ENCODE measurements at places on chromosomes 5 and 9.

GRCh38 chr5:81762853-81763252, 12.0 kb upstream of the SSBP2 start:
- DNase-seq = no peak

DNA sequence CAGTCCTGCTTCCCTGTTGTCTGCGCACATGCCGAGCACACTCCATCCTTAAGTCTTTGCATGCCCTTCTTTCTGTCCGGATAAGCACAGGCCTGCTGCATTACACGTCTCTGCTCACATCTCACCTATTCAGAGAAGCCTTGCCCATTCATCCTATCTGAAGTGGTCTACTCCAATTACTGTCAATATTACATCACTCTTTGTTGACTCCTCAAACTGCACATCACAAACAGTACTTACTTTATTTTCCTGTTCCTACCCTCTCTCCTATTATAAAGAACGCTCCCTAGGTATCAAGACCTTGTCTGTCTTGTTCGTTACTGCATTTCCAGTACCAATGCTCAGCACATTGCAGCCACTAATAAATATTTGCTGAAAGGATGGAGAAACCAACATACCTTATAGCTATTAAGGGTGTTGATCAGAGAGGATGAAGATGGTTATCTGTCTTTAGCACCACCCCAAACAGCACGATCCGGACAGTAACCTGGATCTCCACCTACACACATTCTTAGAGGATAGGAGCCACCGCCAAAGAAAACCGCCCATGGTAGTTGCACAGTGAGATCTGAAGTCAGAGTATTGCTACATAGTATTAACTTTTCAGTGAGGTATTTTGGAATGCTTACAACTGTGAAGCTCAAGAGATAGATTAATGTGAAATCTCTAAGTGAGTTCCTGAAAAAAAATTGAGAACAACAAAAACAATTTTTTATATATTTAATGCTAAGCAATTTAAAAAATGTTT, 1.6 kb upstream of the PRRC1 start:
- DNase-seq = no peak

GRCh38 chr5:158841481-158842276, 258.0 kb downstream of the EBF1 start:
- no peak for DNase-seq

GRCh38 chr5:159582756-159583541, 252.7 kb upstream of the IL12B start:
- DNase-seq = no peak

GRCh38 chr9:70043689-70044489, at the start of gene MAMDC2:
Gene MAMDC2, plus strand, starts transcription at chr9:70043848. Its CDS starts 350 bp downstream, at chr9:70044198.
- no peak for DNase-seq

DNA sequence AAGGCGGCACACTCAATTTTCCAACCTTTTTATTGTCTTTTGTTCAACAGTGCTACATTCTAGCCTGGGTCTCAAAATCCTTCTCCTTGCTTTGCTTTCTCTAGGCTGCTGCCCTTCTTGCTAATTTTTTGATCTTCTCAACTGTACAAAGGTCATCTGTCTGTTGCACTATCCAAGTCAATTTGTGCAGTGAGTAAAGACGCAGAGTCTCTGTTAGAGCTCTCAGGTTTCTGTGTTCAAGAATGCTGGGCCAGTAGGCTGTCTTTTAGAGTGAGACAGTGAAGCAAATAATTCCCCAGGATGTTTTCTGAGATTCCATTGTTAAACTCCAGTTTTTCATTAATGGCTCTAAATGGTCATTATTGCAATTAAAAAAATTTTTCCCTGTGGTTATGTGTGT, 255.7 kb upstream of the ACTBL2 start:
- no peak for DNase-seq

DNA sequence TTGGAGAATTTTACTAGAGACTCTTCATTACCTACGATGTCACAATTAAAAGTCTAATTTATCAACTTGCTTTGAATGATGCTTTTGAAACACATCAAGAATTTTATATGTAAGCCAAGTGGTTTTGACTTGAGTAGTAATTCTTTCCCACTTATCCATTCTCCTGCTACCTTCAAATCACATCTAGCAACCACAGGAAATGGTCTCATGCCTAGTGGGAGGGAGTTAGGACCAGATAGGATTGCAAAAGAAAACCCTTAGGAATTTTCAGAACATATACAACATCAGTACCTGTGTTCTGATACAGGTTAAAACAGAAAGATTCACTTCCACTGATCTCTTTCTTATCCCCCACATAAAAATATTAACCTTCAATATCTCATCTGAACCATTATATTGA, 260.4 kb downstream of the CWC27 start:
- no peak for DNase-seq
